ENCODE measurements at places on chromosomes 2 and 18. TPM values are rescaled to one million over a fixed set of nuclear protein-coding genes. Genes with fewer than 3 reads are reported as not detected.

INHBB gene
- 6.3 TPM for total RNA-seq

HRH4 gene
- 0.48 TPM for total RNA-seq

CCDC85A gene
- 8.4 TPM for total RNA-seq

CCL20 gene
- 1.2 TPM for total RNA-seq

PIEZO2 gene
- 37.3 TPM for total RNA-seq

ORC2 gene
- total RNA-seq = 19.5 TPM

KLF11 gene
- total RNA-seq = 11.8 TPM

IL1A gene
- total RNA-seq = 1.4 TPM

LIMS4 gene
- 10.8 TPM for total RNA-seq
